H7 (cell line): ENCODE measurements at places on chromosomes 1 and 21. TPM values are rescaled to one million over a fixed set of nuclear protein-coding genes. Genes with fewer than 3 reads are reported as not detected.

DNA sequence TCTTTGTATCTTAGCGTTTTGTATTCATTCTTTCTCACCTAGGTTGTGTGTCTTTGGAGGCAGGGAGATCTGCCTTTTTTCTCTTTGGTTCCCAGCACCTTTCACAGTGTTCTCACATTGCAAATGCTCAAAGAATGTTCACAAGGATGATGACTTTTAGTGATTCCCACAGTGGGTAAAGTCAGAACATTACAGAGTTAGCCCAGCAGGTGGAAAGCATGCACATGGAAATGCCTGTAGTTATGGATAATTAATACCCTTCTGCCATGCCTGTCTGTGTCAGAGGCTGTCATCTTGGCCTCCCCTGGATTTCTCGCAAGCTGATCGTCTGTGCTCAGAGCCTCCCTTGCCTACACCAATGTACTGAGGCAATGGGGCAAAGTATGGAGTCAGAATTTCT, 458.9 kb downstream of the LMO4 start:
- no peak for DNase-seq

GRCh38 chr1:112704934-112705627, 1.8 kb downstream of the RHOC start:
- DNase-seq = peak; percentile 96

The MANEAL gene
- total RNA-seq = 9.9 and 11.6 TPM in 2 replicates

The ATAD3B gene
- 43.5 and 44.1 TPM in 2 replicates for total RNA-seq

DNA sequence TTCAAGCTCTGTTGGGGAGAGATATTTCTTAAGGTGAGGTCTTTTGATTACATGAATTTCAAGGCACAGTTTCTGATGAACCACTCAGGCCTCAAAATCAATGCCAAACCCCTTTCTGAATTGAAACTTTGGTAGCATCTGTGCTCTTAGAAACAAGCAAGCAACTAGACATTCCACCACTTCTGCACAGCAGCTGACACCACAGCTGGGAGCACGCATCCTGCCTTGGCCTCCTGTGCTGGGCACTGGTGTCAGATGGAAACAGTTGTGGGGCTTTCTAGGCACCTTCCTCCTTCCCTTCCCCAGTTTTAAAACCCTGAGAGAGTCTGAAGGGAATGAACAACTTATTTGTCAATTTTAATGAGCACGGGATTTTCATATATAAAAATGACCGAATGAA, 360.2 kb downstream of the ADGRL2 start:
- no peak for DNase-seq

The ERICH3 gene
- total RNA-seq = not detected in 2 replicates

- DNase-seq = peak; percentile 65
Observed at GRCh38 chr21:41970751-41971653, 17.2 kb upstream of the C2CD2 start.

- no peak for DNase-seq
Observed at GRCh38 chr1:15883326-15883725, 35.8 kb downstream of the SPEN start.

- no peak for DNase-seq
Observed at GRCh38 chr1:210262897-210263272, 30.3 kb downstream of the SERTAD4 start.

DNA sequence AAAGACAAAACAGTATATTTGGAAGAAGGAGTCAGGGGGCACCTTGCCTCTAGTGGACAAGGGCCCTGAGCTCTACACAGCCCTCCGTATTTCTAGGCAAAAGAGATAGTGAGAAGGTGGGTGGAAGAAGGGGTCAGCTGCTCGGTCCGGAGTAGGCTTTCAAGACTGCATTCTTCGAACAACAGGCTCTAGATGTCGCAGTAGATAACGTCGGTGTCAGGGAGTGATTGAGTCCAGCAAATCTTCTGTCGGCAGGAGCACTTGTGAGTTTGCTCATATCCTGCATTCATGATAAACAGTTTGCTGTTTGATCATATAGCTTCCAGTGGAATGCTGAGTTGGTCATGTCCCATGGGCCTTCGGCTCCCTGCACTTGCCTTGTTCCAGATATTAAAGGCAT, 36.8 kb downstream of the DIPK1A start:
- DNase-seq = no peak

DNA sequence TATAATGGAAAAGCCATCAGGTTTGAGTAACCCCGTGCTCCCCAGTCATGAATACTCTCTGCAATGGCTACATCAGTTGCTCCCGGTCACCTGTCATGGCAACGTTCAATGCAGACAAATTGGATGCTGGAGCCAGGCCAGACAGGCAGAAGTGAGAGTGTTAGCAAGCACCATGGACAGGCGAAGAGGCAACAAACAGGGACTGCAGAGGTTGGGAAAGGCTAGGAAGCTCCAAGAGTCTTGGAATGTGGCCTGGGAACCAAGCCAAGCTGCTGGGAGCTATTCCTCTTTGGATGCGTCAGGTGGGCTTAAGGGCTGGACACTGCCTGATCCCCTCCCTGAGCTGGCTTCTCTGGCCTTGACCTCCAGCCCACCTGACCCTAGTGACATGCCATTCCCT, 102.9 kb downstream of the ACTL8 start:
- no peak for DNase-seq

- no peak for DNase-seq
Observed at GRCh38 chr1:181817091-181817490, 244.4 kb downstream of the ZNF648 start.

DNA sequence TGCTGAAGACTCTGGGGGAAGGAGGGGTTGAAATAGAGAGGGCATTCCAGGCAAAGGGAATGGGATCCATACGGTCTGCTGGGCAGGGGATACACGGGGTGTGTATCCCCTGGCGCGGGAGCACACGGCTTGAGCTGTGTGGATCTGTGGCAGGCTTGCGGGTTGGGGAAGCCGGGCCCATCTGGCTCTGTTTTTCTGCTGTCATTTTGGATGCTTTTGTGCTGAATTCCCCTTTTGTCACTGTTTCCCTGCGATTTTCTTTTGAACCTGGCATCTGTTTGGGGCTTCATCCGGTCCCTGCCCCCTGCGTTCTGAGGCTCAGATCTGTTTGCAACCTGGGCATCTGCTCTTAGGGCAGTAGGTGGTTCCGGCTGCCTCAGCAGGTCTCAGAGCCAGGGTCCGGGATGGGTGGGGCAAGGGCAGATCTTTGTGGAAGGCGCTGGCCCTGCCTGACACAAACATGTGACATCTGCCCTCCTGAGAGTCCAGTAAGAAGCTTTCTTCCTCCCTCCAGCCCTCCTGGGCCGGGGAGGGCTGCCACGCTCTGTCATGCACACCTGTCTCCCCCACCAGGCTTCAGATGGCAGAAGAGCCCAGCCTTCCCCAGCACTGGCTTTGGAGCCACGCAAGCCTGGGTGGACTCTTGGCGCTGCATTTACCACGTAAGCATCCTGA, 84.0 kb downstream of the IGSF21 start:
- no peak for DNase-seq

DNA sequence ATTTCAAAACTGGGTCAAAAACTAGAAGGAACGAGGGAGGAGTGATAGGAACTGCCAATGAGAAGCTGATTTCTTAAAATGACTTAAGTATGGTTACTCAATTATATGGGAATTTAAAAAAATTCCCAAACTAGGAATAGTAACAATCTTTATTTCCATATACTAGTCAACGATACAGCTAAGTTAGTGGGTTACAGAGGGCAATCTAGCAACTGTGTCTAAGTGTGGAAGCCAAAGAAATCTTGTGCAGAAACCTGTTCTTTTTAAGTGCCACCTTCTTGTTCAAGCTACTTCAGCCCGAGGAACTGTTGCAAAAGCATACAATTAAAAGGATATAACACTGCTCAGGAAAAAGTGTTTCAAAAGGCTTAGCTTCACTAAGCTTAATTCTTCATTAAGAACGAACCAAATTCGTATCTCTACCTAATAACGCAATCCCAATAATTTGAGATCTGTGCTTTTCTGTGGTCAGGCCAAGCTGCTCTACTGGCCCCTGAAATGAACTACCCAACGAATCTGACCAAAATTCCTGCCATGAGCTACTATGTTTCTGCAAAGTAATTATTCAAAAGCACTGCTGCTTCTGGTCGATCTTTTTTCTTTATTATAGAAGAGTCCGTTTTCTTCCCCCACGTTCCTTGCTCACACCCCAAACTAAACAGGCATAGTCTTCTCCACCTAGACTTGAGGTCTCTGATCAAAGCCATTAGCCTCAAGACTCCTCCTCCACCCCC, 1.8 kb downstream of the USP24 start:
- no peak for DNase-seq

GRCh38 chr1:10836726-10837125, 40.3 kb upstream of the CASZ1 start:
- DNase-seq = peak; percentile 75

GRCh38 chr1:7366286-7366954, 404.7 kb upstream of the VAMP3 start:
- DNase-seq = no peak

- DNase-seq = no peak
Observed at GRCh38 chr1:172134087-172134731, 286.3 kb upstream of the C1orf105 start.

The GBP3 gene
- not detected in 2 replicates for total RNA-seq

GRCh38 chr1:48069662-48070395, 72.6 kb upstream of the TRABD2B start:
- no peak for DNase-seq

- DNase-seq = peak; percentile 79
Observed at GRCh38 chr1:17684810-17685209, 70.3 kb upstream of the ACTL8 start.

- no peak for DNase-seq
Observed at GRCh38 chr1:2296614-2297013, 68.5 kb downstream of the SKI start.

GRCh38 chr1:36096500-36097432, 8.1 kb downstream of the ADPRS start:
- DNase-seq = peak; percentile 93

DNA sequence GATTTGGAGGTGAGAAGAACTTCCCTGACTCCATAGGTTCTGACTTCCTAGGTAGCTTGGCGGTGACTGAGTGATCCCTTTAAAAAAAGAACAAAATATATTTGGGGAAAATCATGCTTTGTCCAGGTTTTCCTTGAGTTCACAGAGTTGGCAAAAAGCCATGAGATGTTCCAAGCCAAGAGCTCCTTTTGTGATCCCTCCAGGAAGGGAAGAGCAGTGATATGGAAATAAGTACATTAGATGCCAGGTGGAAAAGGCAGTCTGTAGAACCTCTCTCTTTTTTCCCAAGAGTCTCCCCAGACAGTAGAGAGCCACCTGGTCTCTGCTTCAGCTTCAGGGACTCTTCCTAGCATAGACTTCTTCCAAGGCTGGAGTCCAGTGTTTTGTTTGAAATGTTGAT, 10.2 kb downstream of the TLCD4 start:
- DNase-seq = no peak

GRCh38 chr1:204975568-204976235, 67.3 kb upstream of the CNTN2 start:
- DNase-seq = peak; percentile 94

The SPRR2B gene
- not detected in 2 replicates for total RNA-seq

DNA sequence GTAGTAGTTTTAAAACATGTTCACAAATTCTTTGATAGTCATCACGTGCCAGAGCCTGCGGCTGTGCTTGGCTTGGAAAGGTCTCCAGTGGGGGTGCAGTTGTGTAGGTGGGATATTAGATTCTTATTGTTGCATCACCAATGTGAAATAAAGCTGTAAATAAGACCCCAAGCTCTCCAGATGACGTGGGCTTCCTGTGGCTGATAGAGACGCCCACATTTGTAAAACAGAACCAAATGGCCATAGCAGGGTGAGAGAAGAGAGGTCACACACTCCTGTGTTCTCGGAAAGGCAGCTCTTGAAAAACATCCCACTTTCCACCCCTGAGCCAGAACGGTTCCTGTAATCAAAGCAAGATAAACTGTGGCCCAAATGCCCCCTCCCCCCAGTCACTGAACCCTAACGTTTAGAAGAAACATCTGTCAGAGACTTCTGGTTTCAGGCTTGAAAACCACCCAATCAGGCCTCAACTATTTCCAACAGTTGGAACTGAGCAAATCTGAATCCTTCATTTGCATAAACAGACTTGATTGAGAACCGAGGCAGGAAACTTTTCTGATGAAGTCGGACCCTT, 6.6 kb upstream of the NTPCR start:
- no peak for DNase-seq

The FLG gene
- total RNA-seq = not detected in 2 replicates

DNA sequence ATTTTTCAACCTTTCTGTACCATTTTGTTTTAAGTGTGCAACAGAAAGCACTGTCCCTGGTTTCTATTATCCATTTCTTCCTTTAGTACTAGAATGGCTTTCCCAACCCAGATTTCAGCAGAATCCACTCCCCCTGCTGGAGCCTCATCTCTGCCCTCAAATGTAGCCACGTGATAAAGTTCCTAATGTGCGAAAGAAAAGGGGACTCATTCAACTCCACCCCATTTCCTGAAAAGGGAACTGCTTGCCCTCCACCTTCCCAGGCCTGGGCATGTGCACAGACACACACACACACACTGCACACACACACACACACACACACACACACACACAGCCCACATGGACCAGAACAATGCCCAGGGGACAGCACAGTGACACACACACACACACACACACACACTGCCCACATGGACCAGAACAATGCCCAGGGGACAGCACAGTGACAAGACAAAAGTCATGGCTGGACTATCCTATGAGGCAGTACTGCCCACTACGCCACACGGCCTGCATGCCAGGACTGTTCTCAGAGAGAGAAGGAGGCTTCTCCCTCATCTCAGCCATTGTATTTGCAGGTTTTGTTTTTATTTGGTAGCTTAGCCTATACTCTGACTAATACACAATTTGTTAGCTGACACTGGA, 33.2 kb downstream of the PACC1 start:
- no peak for DNase-seq

DNA sequence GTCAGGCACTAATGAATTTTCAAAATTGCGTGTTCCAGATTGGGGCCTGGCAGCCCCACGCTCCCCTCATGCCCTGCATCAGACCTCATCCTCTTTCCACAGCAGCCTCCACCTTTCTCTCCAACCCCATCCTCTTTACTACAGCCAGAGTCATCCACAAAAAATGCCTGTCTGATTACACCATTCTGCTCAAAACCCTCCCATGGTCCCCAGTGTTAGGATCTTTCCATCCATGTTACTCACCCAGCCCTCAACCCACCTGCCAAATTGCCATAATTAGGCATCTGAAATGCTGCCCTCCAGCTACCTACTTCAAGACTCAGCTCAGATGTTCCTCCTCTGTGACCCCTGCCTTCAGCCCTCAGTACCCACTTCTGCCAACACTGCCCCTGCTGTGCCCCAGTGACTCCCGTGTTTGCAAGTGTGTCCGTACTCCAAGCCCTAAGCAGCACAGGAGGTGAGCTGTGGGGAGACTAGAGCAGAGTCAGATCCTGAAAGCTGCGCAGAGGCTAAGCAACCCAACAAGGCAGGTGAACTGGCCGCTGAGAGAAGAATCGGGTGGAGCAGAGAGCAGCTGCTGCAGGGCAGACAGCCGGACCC, 715 bp upstream of the ARTN start:
- DNase-seq = no peak

- DNase-seq = no peak
Observed at GRCh38 chr1:84303314-84303830, 1.9 kb downstream of the SAMD13 start.

The OR6N1 gene
- not detected in 2 replicates for total RNA-seq

GRCh38 chr1:216554934-216555333, 131.7 kb upstream of the USH2A start:
- no peak for DNase-seq

- DNase-seq = no peak
Observed at GRCh38 chr1:117130526-117130925, 9.0 kb upstream of the TRIM45 start.
